ENCODE measurements at places on chromosomes 5 and 9. TPM values are rescaled to one million over a fixed set of nuclear protein-coding genes. Genes with fewer than 3 reads are reported as not detected.
A peak's percentile ranks its signal among the peaks of the same experiment; 100 is the strongest.

DNA sequence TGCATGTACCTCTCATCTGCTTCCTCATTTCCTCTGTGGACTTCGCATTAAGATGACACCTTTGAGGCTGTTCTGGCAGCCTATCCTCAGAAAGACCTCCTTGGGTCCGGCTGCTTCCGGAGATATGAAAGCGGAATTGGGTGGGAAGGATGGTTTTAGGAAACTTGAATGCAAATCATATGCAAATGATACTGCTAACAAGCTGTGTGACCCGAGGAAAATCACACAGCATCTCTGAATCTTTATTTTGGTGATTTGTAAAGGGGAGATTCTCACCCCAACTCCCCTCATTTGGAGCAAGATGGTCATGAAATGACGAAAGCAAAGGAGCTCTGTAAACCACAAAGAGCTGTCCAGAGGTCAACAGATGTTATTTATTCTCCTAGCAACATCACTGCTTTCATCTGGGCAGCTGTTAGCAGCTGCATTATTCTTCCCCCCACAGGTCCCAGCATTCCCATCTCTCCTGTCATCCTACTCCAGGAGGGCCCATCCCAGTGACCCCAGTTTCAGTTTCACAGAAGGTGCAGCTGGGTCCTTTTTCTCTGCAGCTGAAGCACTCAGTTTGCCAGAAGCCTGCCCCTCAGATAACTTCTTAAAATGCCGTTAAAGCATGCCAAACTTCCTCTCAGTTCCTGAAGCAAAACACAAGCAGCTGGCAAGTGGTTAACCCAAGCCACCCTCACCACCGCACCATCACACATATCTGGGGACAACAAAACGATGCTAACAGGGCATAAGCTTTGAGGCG is 269.5 kb downstream of the SEC61B start:
- H3K27ac ChIP-seq = no peak overlapping the region
- no peaks in the 10 kb centered on the region for H3K27me3 ChIP-seq
- peaks cover 12% of the 10 kb centered on the region for H3K4me1 ChIP-seq
- peak; percentile 84 for DNase-seq
- no peaks in the 10 kb centered on the region for H3K36me3 ChIP-seq

DNA sequence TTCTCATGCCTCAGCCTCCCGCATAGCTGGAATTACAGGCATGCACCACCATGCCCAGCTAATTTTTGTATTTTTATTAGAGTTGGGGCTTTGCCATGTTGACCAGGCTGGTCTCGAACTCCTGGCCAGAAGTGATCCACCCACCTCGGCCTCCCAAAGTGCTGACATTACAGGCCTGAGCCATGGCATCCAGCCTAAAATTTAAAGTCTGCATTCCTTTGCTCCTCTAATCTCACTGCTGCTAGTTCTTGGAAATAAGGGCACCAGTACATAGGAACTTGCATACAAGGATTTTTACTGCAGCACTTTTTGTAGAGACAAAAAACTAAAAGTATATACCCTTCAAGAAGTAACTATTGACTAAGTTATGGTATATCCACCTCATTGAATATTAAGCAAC is 20.0 kb upstream of the DCP2 start:
- no peak overlapping the region for H3K27ac ChIP-seq

GRCh38 chr5:56605231-56605630 is 210.1 kb upstream of the MAP3K1 start:
- peaks cover 15% of the 10 kb centered on the region for H3K4me1 ChIP-seq
- H3K27ac ChIP-seq = no peak overlapping the region
- no peaks in the 10 kb centered on the region for H3K27me3 ChIP-seq
- no peaks in the 10 kb centered on the region for H3K36me3 ChIP-seq
- no peak overlapping the region for H3K4me3 ChIP-seq
- no peak for DNase-seq

ZNF454 gene
- total RNA-seq = 4.9 TPM

MPDZ gene
- 39.5 TPM for total RNA-seq
